Stimulated activated CD4-positive, alpha-beta T cell treated with anti-CD3 and anti-CD28 coated beads, Interleukin-4, amount 100 ng/mL, for 1 hour (primary cell): ENCODE measurements at places on chromosomes 1 and 21.

DNA sequence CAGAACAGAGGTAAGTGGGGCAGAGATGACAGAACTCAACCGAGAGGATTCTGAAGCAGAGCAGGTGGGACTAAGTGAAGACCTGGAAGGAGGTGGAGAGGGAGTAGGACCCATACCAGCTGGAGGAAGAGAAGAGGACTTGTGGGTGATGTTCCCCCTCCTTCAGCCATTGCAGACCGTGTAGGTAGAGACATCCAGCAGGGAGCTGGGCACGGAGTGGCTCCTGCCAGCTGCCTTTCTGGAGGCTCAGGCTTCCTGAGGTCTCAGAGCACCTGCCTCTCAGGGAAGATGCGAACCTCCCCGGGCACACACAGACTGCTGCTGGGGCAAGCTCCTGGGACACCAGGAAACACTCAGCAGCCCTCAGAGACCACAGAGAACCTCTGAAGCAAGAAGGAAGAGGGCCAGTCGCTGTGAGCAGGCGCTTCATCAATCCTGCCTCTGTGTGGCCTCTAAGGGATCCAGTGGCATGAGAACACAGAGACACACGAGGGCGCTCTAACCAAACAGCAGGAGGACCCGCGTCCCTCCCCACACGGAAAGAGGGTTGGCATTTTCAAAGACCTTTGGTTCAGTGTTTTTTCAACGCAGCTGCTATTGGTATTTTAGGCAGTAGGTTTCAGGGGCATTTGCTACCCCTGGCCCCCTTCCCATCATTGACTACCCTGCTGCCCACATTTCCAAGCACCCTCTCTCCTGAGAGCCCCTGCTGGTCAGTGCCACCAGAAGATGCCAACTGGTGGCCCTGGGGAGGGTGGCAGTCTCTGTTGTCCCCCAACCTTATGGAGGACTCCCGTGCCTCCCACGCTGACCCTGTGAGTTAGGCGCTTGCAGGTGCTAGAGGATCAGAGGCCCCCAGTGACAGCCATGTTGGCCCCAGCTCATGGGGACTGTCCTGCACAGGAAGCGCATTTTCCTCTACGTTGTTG is 89.6 kb upstream of the EDN2 start:
- DNase-seq = peak; percentile 77

- no peak for DNase-seq
These were observed 3.1 kb upstream of the EVA1B start for GRCh38 chr1:36326499-36326898.

- no peak for DNase-seq
These were observed 126.2 kb upstream of the DAB1 start for GRCh38 chr1:57550092-57550491.

DNA sequence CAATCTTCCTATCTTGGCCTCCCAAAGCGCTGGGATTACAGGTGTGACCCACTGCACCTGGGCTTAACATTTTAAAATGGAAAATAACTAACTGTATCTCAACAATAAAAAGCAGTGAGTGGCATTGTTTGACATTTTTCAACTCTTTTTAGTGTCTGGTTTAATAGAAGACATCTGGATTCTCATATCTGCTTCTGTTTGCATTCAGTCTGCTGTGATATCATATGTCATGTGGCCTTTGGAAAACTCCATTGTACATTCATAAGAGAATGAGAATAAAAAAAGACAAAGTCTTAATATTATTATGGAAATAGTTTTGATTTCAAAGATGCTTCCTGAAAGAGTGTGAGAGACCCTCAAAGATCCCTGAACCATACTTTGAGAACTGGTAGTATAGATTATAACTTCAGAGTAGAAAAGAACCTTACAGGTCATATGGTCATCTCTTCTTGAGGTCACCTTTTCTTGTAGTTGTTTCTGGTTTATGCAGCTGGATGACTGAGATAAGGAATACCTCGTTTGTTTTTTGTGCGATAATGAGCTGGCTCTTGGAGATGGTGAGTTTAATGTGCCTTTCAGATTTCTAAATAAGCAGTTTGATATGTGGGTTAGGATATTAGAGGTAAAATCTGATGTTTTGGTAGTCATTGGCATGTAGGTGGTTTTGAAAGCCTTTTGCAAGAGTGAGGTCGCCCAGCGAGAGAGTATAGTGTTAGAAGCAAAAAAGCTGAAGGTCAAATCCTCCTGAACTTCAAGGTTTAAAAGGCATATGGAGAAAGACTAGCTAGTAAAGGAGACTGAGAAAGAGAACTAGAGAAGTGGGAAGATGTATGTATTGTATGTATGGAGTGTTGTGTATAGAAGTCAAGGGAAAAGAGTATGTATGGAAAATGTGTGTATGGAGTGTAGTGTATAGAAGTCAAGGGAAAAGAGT is 17.2 kb downstream of the CEP350 start:
- DNase-seq = no peak

GRCh38 chr1:189499736-189500135 is 977.9 kb downstream of the BRINP3 start:
- no peak for DNase-seq

DNA sequence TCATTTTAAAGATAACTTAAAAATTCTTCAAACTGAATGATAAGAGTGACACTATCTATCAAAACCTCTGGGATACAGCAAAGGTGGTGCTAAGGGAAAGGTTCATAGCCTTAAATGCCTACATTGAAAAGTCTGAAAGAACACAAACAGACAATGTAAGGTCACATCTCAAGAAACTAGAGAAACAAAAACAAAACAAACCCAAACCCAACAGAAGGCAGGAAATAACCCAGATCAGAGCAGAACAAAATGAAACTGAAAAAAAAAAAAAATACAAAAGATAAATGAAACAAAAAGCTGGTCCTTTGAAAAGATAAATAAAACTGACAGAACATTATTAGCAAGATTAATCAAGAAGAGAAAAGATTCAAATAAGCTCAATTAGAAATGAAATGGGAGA is 6.8 kb downstream of the ODF2L start:
- DNase-seq = no peak

GRCh38 chr1:158333405-158334155 is 2.2 kb upstream of the CD1B start:
- no peak for DNase-seq

DNA sequence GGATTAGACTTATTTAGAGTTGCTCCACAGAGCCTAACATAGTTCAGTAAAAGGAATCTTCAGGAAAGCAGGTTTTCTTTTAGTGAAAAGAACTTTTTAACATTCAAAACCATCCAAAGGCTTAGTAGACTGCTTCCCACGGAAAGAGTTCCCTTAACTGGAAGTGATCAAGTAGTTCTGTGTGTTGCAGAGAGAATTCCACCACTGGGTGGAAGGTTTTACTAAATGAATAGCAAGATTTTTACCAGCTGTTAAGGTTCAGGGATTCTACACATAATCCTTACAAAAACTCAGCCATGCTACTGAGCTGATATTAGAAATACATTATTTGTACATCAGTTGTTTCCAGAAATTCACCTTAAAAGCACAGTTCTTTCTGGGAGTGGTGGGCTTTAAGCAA is 119.7 kb downstream of the GDAP2 start:
- DNase-seq = no peak

- DNase-seq = no peak
These were observed 1.5 kb downstream of the CCN1 start for GRCh38 chr1:85581802-85582686.

GRCh38 chr1:41810446-41810845 is 108.3 kb downstream of the HIVEP3 start:
- DNase-seq = no peak

DNA sequence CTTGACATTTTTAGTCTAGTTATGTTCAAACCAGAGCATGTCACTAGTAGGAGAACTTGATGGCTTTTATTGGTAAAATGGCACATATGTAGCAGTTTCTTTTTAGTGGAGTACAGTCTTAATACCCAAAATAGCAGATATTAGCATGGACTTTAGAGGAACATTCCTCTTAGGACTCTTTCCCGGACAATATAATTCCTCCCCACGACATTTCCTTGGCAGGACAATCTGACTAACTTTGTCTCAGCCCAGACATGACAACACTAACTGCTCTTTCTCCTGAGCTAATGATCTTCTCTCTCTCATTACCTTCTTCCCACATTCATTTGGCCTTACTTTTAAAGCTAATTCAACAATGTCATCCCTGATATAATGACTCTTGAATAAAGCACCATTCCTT is 62.5 kb downstream of the ADAMTS1 start:
- DNase-seq = no peak

DNA sequence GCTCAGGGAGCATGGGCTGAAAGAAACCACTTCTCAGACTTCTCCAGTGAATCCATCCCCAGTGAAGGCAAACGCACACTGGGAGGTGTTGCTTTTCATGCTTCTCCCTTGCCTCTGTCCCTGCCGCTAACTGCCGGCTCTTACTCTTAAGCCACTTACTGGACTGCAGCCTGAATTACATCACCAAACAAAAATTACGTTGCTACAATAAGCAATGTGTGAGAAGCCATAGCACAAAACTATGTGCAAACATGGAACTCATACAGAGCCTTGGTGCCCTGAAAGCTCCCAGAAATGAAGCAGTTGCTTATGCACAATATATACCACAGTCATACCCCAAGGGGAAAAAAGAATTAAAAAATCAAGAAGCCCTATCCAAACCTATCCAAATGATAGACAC is 375.2 kb downstream of the KCNH1 start:
- DNase-seq = no peak

- no peak for DNase-seq
These were observed 58.9 kb upstream of the CTTNBP2NL start for GRCh38 chr1:112337028-112337531.

DNA sequence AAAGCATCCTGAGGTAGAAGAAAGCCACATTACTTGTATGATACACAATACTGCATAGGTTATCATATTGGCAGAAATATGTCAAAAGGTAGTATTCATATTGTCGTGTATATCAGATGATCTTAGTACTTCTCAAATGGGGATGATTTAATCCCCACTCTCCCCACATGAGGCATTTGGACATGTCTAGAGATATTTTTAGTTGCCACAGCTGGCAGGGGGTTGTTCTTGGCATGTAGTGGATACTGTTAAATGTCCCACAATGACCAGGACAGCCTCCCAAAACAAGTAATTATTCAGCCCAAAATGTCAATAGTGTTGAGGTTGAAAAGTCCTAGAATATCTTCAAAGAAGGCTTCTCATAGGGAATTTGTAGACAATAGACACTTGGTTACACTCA is 162.8 kb downstream of the NEGR1 start:
- DNase-seq = no peak
